ENCODE measurements at places on chromosomes 6 and 20.

- peak; percentile 75 for DNase-seq
Measured at GRCh38 chr20:23606652-23607049, 934 bp upstream of the CST9 start.

DNA sequence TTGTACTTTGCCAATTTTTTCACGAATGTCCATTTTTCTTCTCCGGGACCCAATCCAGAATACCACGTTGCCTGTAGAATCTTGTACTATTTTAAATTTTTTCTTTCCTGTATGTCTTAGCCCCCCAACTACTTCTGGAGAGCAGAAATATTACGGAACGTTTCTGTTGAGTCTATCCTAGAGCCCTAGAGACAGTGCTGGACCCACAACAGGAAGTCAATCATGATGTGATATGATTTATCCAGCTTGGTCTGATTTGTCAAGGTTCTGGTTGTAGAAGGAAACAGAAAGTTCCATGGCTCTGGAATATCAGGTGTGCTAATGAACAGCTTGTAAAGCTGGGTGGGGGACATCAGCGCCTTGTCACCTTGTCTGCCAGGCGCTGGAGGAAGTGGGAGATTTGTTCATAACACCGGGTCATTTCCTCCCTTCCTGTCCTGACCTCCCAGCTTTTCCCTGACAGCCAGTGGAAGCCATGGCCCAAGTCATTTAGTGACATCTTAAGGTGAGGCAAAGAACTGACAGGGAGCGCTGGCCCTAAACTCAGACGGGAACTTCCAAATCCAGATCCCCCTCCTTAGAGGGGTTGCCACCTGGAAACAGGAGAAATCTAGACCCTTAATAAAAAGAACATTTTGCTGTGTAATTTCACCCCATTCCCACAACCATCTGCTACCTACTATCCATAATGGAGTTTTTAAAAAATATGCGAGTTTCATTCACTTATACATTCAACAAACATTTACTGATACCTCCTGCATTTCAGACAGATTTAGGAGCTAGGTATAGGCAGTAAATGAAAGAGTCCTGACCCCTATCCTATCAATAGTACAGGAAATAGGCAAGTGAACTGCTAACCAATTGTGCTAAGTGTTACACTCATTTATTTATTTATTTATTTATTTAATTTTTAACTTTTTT, 130.5 kb downstream of the ZFP64 start:
- DNase-seq: peak; percentile 63

- DNase-seq: no peak
Measured at GRCh38 chr6:70253923-70254322, 49.0 kb downstream of the COL9A1 start.

DNA sequence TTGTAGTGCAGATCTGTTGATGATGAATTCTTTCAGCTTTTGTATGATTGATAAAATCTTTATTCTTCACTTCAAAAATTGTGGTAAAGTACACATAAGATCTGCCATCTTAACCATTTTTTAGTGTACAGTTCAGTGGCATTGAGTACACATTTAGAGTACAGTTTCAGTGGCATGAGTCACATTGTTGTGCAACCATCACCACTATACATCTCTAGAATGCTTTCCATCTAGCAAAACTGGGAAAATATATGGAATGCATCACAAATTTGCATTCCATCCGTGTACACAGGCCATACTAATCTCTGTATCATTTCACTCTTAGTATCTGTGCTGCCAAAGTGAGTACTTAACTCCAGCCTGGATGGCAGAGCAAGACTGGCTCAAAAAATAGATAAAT, 28.7 kb downstream of the SIRPD start:
- no peak for DNase-seq

- no peak for DNase-seq
Measured at GRCh38 chr6:141866731-141867497, 265.8 kb upstream of the GJE1 start.

GRCh38 chr6:118865100-118865391, 28.9 kb upstream of the ASF1A start:
- DNase-seq: no peak

DNA sequence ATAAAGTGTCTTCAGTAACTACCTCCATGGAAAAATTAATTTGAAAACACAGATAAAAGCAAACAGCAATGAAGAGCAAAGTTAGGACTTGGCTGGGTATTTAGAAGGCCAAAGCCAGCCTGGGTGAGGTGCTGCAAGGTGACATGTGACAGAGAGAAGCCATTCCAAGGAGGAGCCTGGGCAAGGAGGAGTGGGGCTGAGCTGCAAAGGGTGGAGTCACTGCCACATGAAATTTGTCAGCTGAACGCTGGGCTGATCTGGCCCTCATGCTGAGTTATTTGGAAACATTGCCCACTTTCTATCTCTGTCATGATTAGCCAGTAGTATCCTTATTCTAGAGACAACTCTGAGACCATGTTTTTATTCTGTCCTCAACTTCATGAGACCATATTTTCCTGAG, 76.3 kb downstream of the PERP start:
- no peak for DNase-seq

GRCh38 chr6:35600659-35601125, 88.0 kb upstream of the TULP1 start:
- DNase-seq: no peak

GRCh38 chr20:40773376-40773775, 84.3 kb upstream of the MAFB start:
- no peak for DNase-seq

DNA sequence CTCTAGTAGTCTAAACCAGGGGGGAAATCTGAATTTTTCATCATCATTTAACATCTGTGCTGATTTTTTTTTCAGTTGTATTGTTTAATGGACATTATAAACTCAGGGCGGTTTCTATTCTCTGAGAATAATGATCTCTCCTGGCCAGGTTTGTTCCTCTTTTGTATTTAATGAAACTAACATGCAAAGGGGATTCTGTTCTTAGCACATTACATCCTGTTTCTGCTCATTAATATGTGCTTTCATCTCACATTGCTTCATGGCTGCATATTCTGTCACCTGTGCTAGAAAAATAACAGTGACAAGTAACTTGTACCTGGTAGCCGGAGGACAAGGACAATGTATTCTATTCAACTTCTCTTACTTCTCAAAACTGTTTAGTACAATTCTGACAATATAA, 806 bp downstream of the HLA-DOB start:
- no peak for DNase-seq

- no peak for DNase-seq
Measured at GRCh38 chr20:18986895-18987580, 173.5 kb downstream of the SCP2D1 start.

- no peak for DNase-seq
Measured at GRCh38 chr6:131024565-131024964, 38.5 kb downstream of the EPB41L2 start.

DNA sequence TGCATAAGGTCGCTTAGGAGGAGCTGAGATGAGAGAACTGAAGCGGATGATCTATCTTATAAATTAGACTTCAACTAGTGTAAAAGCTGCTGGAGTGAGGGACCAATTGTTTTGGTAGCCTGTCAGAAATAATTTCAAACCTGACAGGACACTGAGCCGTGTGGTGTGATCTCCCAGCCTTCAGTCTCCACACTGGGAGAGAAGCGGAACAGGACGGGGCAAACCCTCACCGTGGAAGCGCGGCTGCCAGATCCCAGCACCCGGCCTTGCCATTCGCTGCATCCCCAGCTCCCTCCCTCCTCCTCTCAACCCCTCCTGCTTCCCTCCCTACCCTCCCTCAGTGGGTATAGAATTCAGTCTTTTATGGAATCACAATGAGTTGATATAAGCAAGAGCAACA, 900.1 kb upstream of the SLC35B3 start:
- no peak for DNase-seq

DNA sequence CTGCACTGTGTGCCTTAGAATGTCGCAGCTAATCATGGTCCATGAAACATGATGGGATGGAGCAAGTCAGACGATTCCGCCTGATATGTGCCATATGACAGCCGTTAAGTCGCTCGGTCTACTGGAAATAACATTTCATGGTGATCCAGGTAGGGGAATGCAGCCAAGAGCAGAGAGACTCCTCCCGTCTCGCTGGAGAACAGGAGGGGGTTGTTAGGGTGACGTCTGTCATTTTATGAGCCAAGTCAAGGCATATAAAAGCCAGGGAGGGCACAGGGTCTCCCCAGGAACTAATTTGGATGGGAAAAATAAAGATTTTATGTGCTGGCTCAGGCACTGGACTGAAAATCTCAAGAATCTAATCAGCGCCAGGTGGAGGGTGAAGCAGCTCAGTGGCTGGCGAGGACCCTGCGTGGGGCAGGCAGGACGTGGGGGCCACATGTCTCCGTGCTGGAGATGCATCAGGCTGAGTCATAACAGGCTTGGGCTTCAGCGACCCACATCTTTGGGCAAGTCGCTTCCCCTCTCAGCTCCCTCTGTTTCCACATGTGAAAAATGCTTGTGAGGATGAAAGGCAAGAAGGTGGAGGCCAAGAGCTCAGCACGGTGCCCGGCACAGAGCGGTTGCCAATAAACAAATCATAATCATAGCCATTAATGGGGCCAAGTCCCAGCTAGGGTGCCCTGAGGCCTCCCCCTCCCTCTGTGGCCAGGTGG, 234.6 kb downstream of the ANKRD60 start:
- DNase-seq: peak; percentile 52

- no peak for DNase-seq
Measured at GRCh38 chr6:102936959-102937358, 1543.5 kb downstream of the GRIK2 start.

DNA sequence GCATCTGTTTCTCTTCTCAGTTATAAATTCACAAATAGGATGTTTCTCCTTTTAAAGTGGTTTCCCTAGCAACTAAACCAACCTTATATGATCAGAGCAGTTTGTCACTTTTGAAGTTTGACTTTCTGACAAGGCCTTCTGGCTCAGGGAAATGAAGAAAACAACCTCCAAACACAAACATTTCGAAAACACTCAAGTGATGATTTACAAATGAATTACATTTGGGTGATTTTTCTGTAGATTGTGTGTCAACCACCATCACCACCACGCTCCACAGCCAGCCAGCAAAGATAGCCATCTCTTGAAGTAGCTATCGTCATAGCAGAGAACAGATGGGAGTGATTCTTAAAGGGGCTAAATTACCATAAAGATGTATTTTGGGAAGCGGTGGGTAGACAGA, 16.5 kb upstream of the MLIP start:
- no peak for DNase-seq

DNA sequence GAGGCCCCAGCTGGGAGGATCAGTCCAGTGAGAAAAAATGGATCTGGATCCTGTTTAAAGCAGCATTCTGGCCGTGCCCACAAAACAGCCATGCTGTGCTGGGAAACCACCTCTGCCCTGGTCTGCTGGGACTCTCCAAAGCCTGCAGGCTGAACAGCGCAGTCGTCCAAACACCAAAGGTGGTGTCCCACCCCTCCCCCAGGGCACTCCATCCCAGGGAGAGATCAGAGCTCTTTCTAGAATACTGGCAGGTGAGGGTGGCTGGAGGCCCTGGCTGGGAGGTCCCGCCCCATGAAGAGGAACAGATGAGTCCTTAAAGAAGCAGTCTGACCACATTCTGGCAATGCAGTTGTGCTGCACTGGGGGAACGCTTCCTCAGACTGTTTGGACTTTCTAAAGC, 84.6 kb downstream of the MRAP2 start:
- DNase-seq: no peak

GRCh38 chr6:35449287-35449881, 2.8 kb upstream of the FANCE start:
- peak; percentile 69 for DNase-seq

DNA sequence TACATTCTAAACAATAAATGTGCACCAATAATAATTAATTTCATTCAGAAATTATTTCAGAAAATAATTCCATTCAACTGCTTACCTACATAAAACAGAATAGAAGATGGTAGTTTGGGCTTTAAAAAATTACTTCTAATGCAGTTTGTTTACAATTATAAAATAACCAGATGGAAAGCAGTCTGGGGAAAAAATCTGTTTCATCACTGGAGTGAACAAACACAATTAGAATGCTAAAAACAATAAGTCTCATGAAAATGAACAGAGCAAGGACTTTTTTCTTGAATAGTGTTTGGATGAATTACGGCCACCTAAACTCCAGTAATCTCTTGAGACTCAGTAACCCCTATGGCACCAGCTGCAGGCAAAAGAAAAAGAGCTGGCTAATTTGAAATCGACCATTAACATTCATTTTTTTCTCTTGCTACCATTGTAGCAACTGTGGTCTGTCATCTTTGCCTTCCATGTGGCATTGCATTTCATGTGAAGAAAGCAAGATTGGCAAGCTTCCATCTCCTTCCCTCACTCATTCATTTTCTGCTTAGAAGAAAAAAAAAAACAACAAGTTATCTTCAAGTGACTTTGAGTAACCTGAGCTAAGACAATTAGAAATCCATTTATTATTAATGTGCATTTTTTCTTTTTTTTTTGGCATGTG, 88.4 kb upstream of the CEP85L start:
- DNase-seq: no peak

DNA sequence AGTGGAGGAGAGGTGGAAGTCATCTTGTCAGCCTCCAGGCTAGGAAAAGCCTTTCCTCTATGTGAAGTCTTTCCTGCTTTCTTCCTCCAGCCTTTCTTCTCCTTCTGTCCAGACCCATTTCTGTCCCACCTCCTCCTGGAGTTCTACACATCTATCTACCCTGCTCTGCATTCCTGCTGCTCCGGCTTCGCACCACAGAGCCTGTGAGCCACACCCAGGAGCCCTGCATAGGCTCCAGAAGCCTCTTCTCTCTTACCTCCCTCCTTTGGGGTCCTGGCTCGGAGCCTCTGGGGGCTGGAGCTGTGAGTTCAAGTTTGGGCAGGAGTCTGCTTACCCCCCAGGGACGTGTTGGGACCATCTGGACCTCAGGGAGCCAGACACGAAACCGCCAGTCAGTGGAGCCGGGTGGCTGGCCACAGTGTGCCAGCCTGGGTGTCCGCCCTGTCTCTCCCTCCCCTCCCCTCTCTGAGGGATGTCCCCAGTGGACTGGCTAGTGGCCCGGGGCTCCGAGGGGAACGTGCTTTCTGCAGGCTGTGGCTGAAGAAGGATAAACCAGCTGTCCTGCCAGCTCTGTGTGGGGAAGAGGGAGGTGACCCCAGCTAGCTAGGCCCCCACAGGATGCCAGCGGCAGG, 99.2 kb downstream of the VEGFA start:
- no peak for DNase-seq

DNA sequence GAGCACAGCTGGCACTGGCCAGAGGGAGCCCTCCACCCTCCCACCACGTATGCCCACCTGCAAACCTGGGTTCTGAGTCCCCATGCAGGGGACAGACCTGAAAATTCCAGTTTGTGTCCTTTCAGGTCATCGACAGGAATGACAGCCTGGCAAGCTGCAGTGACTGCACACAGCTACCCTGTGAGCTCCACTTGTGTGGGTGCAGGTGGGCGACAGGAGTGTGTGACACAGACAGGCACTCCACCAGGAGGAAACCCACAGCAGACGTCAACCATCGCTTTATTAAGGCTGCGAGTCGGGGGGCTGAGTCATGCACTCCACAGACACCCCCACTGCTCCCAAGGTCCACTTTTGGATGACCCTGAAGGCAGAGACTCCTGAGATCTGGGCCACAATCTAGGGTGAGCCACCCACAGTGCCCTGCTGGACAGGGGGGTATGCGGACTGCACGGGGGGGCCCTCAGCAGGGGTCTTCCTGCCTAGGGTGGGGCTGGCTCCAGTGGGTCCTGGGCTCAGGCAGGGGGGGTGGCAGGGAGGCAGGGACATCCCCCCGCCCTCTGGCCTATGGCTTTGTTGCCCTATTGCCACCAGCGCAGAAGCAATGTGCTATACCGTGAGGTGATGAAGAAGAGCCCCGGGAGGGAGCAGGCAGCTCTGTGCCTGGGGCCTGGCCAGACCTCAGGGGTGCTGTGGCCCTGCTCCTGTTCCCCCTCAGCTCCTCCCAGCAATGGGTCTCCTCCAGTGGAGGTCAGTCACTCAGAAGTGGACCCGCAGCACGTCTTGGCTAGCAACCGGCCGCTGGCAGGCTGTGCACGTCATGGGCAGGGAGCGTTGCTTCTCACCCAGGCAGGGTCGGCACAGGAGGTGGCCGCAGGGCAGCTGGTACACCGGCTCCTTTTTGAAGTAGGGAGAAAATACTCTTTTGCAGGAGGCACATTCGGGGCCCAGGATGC, 25.1 kb upstream of the AVP start:
- DNase-seq: no peak
